ENCODE measurements at places on chromosomes 11 and 22. TPM values are rescaled to one million over a fixed set of nuclear protein-coding genes. Genes with fewer than 3 reads are reported as not detected.

Gene XKR3
- not detected for total RNA-seq

Gene CRKL
- total RNA-seq: 92.0 TPM

Gene TTLL1
- total RNA-seq: 5.7 TPM

Gene ARHGAP42
- not detected for total RNA-seq

Gene OR52N4
- total RNA-seq: 0.23 TPM

Gene VSTM5
- total RNA-seq: not detected

Gene MMP13
- total RNA-seq: not detected

Gene COPB1
- 106 TPM for total RNA-seq

Gene EFCAB6
- total RNA-seq: 0.71 TPM

Gene CALCA
- total RNA-seq: not detected

Gene FOLR2
- total RNA-seq: not detected

Gene C11orf21
- 8.3 TPM for total RNA-seq

Gene TBX1
- total RNA-seq: not detected

Gene CLDN5
- not detected for total RNA-seq

Gene FLRT1
- 0.21 TPM for total RNA-seq

Gene KRTAP5-1
- not detected for total RNA-seq

Gene LMNTD2
- 4.9 TPM for total RNA-seq

Gene MS4A18
- total RNA-seq: not detected

Gene CARD16
- total RNA-seq: 13.9 TPM

Gene MPZL2
- total RNA-seq: 26.7 TPM

Gene SYT9
- total RNA-seq: not detected

Gene ANO9
- total RNA-seq: 38.8 TPM

Gene RASSF10
- not detected for total RNA-seq

Gene HBG1
- not detected for total RNA-seq

Gene BTG4
- total RNA-seq: not detected
